SK-N-SH treated with all-trans-retinoic acid at 6 μM for 48 hours (cell line): ENCODE measurements at places on chromosomes 2 and 18.

DNA sequence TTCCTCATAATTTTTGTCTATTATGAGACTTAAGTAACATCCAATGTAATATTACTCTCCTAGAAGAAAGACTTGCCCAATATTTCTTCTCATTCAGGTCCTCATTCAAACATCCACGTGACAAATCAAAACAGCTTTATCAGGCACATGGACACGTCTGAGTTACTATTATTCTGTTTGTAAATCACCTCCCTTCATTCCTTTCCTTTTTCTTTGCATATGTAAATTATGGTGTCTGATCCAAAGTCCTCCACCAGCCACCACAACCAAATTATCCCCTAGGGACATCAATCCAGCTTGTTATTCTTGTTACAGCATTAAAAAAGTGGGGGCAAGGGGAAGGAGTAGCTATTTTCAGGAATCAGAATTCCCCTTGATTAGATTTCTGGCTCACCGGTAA is 7.1 kb downstream of the TMEM163 start:
- no peak for ATAC-seq

DNA sequence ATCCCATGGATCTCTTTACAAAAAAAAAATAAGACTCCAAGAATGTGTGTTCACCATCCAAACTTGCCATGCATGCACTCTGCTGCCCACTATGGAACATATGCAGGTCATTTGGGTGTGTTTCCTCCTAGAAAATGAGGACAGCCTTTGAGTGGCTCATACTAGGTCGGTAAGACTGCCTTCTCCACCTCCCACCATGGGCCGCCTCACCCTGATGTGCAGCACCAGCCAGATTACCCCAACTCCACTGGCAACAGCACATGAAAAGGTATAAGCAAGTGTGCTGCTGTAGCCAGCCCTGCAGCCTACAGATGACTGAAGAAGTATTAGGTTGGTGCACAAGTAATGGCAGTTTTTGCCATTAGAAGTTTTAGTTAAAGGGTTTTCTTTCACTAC is 214.2 kb downstream of the ATAD2B start:
- ATAC-seq: no peak

DNA sequence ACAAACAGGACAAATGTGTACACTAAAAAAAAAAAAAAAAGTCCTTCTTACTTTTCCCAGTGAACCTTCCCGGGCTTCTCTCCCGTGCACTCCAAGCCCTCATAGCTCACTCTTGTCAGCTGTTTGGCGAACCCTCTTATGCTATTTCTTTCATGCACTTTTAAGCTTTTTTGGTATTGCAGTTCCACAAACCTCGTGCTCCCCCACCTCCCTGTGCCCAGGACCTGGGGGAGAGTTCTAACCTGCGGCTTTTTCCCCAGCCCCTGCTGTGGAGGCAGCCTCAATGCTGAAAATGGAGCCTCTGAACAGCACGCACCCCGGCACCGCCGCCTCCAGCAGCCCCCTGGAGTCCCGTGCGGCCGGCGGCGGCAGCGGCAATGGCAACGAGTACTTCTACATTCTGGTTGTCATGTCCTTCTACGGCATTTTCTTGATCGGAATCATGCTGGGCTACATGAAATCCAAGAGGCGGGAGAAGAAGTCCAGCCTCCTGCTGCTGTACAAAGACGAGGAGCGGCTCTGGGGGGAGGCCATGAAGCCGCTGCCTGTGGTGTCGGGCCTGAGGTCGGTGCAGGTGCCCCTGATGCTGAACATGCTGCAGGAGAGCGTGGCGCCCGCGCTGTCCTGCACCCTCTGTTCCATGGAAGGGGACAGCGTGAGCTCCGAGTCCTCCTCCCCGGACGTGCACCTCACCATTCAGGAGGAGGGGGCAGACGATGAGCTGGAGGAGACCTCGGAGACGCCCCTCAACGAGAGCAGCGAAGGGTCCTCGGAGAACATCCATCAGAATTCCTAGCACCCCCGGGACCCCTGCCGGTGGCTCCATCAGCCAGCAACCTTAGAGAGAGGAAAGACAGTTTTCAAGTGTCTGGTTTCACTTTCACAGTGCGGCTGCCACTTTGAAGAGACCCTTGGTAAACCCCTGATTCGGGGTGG is 826 bp downstream of the KCNE4 start:
- ATAC-seq: no peak

- no peak for ATAC-seq
Observed at GRCh38 chr2:8268172-8268783, 413.6 kb upstream of the ID2 start.

- ATAC-seq: no peak
Observed at GRCh38 chr18:2971741-2972552, 41.0 kb downstream of the LPIN2 start.

- ATAC-seq: no peak
Observed at GRCh38 chr2:167254721-167255120, 366.4 kb downstream of the XIRP2 start.

GRCh38 chr2:233064530-233065199 is 4.5 kb downstream of the INPP5D start:
- no peak for ATAC-seq

GRCh38 chr2:234393354-234393753 is 103.5 kb downstream of the ARL4C start:
- ATAC-seq: no peak

GRCh38 chr2:27093430-27094352 is 7.1 kb downstream of the KHK start:
- no peak for ATAC-seq

DNA sequence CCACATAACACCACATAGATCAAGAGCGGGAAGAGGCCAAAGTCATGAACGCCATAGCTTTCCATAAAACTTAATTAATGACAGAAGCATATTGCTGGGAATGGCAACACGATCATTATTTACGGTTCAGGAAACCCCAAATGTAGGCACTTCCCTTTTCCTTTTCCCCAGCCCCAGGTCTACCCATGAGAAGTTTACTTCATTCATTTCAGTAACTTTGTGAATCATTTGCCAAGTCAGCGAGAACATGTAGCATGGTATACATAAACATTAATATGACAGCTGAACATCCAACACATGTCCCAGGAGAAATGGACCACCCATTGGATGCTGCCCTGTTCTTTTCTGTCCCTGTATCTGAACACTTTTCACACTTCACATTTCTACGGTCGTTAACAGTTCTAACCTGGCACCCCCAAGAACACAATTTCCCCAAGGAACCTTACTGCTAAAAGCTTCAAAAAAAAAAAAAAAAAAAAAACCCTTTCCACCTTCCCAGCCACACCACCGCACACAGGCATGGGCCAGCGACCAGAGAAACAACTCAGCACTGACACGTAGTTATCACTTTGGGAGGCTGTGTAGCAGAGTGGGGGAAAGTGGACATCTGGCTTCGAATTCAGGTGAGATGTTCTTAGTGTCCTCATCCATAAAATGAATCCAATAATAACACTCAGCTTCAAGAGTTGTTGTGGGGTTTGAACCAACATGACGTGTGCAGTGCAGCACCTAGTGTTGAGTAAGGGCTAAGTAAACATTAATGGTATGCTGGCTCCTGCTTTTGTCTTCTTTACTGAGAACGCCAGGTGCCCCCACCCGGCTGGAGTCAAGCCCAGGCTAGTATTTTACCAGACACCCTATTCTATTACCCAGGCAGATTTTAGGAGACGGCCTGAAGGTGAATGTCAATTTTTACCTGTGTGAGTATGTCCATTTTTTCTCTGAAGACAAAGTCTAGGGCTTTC is 371.5 kb downstream of the LNPK start:
- ATAC-seq: no peak

- no peak for ATAC-seq
Observed at GRCh38 chr2:78913257-78913656, 112.2 kb upstream of the REG3G start.

DNA sequence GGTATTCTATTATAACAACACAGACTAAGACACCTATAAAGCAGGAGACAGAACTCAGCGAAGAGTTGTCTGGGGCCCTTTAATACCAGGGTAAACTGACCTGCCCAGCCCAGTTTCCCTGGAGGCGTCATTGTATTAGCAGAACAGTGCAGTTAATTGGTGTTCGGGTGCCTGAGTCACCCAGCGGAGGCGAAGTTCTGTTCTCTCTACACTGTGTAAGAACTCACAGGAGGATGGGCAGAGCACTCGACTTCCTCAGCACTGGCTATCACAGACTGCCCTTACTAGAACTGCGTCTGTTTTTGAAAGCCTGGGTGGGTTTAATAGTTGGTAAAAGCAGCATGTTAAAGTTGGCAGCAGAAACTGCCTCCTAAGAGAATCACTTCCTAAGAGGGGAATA is 106.5 kb upstream of the ATP8B1 start:
- ATAC-seq: no peak; the same call in 2 of the 3 replicates

DNA sequence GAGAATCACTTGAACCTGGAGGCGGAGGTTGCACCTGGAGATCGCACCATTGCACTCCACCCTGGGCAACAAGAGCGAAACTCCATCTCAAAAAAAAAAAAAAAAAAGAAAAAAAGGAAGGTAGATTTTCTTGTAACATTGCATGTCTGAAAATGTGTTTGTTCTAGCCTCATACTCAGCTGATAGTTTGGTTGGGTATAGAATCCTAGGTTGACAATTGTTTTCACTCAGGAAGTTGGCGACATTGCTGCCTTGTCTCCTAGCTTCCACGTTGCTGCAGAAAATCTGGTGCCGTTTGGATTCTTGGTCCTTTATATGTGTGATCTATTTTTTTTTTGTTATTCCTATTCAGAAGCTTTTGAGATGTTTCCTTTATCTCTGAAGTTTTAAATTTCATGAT is 4.7 kb downstream of the ING5 start:
- no peak for ATAC-seq

- no peak for ATAC-seq
Observed at GRCh38 chr2:120887741-120888231, 152.1 kb downstream of the GLI2 start.
